ENCODE measurements at places on chromosomes 1 and 21.

- no peak for DNase-seq
Measured at GRCh38 chr1:208223136-208223535, 21.0 kb downstream of the PLXNA2 start.

DNA sequence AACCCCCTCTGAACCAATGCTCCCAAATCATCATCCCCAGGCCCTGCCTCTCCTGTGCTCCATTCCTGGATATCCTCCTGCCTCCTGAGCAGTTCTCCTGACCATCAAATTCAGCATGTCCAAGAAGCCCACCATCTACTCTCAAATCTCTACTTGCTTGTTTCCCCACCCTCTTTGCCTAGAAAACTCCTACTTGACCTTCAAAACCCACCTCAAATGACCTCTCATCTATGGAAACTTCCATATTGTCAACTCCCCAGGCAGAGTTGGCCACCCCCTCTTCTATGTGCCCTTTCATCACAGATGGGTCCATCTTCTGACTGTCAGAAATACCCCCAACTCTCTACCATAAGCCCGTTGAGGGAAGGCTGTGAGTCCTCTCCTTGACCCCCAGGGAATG is 16.8 kb downstream of the ADGRB2 start:
- no peak for DNase-seq

GRCh38 chr1:1313500-1314236 is 5.3 kb downstream of the PUSL1 start:
- no peak for DNase-seq

DNA sequence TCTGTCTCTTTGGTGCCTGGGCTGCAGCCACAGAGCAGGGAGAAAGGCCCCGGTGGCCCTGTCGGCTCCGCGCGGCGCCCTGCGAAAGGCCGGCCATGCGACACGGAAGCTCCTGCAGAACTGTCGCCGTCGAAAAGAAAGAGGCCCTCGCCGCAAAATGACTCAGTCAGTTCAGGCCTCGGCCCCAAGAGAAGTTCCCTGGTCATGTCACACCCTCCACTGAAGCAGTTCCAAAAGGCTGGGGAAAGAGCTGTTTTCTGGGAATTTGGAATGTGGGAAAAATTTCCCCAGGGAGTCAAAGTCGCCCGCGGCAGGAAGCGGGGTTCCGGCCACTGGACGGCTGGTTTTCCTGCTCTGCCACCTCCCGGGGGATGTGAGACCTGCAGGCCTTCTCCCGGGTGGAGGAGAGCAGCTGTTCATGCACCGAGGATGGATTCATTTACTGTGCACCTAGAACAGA is 115.8 kb upstream of the ZNF678 start:
- no peak for DNase-seq

DNA sequence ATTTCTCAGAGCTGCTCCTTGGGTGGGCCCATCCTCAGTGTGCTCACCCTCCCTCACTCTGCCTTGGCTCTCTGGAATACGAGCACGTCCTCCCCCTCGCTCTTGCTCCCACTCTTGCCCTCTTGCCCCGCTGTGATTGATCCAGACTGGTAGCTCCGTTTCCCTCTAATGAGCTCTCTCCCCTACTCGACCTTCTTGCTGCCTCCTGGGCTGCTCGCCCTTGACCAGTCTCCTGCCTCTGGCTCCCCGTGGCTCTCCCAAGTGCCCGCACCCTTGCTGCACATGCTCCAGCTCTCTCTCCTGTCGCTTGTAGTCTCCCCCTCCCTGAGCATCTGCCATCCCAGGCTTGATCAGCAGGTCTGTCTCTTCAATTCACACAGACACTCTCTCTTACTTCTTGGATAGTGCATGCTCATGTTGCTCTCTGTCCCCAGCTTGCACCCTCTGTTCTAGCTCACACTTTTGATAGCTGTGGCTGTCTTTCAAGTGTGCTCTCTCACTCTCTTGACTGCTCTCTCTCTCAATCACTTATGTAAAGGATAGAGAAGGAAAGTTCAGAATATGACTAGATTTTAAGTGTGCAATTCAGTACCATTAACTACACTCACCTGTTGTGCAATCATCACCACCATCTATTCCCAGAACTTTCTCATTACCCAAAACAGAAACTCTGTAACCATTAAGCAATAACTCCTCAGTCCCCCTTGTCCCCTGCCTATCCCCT is 51.1 kb downstream of the PHC2 start:
- DNase-seq = no peak

GRCh38 chr1:10516925-10517676 is 42.4 kb downstream of the PEX14 start:
- DNase-seq = no peak

GRCh38 chr1:223234170-223234514 is 91.1 kb upstream of the TLR5 start:
- no peak for DNase-seq

DNA sequence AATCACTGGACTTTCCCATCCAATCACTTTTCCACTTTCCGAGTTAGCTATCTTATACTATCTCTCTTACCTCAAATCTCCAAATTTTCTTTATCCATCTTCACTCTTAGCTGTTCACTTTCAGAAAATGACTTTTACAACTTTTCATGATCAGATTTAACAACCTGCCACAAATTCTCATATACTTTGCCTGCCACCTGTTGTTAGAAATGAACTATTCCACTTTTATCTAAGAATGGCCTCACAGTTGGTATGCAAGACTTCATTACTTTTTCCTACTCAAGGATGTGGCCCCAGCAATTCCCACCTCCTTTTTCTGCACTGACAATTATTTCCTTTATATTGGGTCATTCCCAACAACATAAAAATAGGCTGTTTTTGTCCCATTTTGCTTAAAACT is 93.6 kb upstream of the DEPDC1 start:
- no peak for DNase-seq

GRCh38 chr1:150971583-150972416 is 2.8 kb downstream of the CERS2 start:
- no peak for DNase-seq

- DNase-seq = no peak
Measured at GRCh38 chr21:33843216-33843615, 72.4 kb downstream of the ATP5PO start.

GRCh38 chr1:155834296-155834926 is 22.6 kb downstream of the GON4L start:
- no peak for DNase-seq

- no peak for DNase-seq
Measured at GRCh38 chr1:36258960-36259344, 34.7 kb downstream of the THRAP3 start.

DNA sequence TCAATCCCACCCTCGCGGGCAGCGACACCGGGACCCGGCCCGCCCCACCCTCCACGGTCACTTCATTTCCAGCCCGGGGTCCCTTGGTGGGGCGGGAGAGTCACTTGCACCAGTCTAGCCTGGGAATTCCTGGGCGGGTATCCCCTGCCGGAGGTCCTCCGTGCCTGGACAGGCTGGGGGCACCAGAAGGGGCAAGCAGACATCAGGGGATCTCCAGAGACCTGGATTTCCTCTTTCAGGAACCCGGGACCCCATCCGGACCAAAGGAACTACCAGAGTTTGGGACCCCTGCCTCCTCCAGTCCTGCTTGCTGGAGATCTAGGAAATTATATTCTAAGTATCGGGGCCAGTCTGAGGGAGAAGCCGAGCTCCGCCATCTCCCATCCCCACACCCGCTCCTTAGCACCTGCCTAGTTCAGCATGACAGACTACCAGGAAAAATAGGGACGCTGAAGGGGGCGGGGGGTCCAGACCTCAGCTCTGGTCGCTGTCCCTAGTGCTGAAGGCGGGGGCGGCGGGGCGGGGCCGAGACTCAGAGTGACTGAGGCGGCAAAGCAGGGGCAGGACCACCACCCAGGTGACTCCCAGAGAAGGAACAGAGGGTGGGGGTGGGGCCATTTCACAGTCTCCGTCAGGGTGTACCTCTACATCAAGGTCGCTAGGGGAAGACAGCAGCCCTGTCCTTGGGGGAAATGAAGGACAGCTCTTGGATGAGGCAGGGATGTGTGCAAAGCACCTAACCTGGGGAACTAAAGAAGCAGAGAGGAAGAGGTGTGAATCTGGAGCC is 832 bp downstream of the HCN3 start:
- DNase-seq = peak; percentile 88

GRCh38 chr1:111656086-111657017 is 36.8 kb downstream of the RAP1A start:
- DNase-seq = no peak

GRCh38 chr1:31591425-31592093 is 15.2 kb downstream of the TINAGL1 start:
- no peak for DNase-seq

- no peak for DNase-seq
Measured at GRCh38 chr21:44890961-44891541, 17.6 kb upstream of the PTTG1IP start.

GRCh38 chr1:203463469-203464062 is 12.0 kb upstream of the PRELP start:
- DNase-seq = no peak

GRCh38 chr1:206579747-206580437 is 32.4 kb downstream of the EIF2D start:
- no peak for DNase-seq

- no peak for DNase-seq
Measured at GRCh38 chr1:157597959-157598667, at the start of gene FCRL4. Gene FCRL4 (minus strand): TSS chr1:157598085. CDS start chr1:157597944, 141 bp downstream.

DNA sequence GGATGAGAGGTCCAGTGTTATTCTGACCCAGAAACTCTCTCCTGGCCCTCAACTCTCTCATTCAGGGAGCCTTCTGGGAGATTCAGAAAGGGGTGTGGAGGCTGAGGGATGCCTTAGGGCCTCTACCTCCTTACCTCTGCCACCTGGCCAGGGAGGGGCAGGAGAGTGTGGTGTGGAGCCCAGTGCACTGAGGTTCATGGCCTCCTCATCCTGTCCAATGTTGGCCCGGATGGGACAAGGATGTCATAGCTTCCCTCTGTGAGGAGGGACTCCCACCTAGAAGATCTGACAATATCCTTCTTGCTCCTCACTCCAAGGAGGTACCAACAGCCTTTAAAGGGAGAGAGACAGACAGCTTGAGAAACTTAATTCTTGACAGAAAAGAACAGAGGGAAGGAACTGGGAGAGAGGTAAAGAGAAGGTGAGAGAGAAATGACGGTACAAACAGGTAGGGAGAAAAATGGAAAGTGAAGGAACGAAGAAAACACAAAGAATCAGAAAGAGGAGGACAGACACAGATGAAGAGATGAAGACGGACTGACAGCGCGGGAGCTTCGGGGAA is 779 bp downstream of the BEND5 start:
- DNase-seq = no peak

GRCh38 chr21:18170829-18171228 is 73.8 kb upstream of the CHODL start:
- no peak for DNase-seq

DNA sequence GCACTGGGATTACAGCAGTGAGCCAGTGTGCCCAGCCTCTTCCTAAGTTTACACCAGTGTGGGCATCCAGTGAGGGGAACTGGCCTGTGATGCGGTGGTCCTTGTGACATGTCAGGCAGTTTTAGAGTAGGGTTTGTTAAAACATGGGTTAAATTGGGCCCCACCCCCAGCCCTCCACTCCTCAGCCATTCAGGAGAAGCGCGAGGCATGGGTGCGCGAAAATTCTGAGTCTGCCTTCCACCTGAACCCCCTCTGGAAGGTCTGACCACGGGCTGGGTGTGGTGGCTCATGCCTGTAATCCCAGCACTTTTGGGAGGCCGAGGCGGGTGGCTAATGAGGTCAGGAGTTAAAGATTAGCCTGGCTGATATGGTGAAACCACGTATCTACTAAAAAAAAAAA is 51.7 kb downstream of the SKI start:
- no peak for DNase-seq

DNA sequence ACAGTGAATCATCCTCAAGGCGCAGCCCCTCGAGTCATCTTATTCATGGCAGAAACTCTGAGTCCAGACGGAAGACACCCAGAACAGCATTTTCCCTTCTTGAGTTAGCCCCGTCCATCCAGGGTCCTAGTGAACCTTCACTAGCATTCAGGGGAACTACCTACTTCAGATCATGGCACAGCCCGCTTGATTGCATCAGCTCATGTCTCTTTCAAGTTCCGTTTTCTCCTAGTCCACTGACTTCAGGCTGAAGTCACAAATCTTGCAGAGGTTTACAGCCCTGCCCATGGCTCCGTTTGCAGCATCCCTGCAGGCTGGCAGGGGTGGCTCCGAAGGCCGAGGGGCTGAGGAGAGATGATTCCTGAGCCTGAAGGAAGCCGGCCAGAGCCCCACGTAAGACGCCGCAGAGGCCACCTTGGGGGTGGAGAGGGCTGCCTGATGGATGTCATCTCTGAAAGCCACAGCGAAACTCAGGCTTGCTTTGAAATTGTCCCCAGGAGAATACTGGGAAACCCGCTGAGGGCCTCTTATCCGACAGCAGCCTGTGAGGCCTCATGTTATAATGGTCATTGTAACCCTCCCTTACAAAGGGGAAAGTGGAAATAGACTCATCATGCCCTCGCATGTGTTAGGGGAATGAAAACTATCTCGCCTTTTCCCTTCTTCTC is 310.2 kb upstream of the AJAP1 start:
- DNase-seq = no peak

DNA sequence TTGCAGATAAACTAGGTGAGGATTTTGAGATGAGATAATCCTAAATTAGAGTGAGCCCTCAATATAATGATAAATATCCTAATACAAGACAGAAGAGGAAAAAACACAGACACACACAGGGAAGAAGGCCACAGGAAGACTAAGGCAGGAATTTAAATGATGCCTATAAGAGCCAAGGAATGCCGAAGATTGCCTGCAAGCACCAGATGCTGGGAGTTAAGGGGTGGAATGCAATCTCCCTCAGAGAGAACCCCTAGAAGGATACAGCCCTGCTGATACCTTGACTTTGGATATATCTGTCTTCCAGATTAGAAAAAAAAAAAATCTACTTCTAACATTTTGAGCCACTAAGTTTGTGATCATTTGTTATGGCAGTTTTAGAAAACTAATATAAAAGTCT is 299.7 kb upstream of the PRMT6 start:
- no peak for DNase-seq

- DNase-seq = no peak
Measured at GRCh38 chr1:149846593-149847466, 52.5 kb upstream of the BOLA1 start.

DNA sequence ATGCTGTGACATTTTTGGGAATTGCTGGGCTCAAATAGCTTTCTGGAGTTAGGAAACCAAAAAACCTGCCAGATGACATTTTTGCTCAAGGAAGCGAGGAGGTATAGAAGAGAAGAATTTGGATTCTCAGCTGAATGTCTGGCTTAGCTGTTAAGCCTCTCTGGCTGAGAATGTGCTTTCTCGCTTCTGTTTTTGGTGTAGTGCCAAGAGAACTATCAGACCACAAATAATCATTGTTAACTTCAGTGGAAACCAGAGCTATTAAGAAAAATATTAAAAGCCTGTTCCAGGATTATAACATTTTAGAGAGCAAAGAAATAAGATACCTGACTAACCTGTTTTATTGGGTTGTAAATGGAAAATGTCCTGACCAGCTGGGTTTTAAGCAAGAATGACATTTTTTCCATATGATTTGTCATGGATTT is 39.5 kb upstream of the DIPK1A start:
- DNase-seq = peak; percentile 37

- DNase-seq = no peak
Measured at GRCh38 chr1:26373789-26374188, 1.2 kb upstream of the ZNF683 start.

DNA sequence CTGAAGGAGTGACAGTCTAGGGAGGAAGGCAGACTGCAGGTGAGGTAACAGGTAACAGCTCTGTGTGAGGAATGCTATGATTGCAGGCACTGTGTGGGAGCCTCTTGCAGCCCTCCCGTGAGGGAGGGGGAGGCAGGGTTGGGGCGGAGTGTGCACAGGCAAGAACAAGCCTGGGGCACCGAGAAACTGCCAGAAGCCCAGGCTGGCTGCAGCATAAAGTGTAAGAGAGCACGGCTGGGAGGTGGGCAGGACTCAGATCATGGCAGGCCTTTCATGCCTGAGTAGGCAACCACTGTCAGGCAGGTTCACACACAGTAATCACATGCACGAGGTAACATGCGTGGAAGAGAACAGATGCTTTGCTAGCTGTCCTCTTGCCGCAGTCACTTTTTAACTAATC is 11.3 kb upstream of the RHEX start:
- peak; percentile 21 for DNase-seq

Data from NCI-H1694 (cell line).